Naive B cell (primary cell): ENCODE measurements at places on chromosomes 12 and 14.

- DNase-seq, result no peak
Measured at GRCh38 chr12:102757154-102757881, 159.7 kb downstream of the PAH start.

- no peak for DNase-seq
Measured at GRCh38 chr14:44029933-44030332, 477.1 kb downstream of the FSCB start.

DNA sequence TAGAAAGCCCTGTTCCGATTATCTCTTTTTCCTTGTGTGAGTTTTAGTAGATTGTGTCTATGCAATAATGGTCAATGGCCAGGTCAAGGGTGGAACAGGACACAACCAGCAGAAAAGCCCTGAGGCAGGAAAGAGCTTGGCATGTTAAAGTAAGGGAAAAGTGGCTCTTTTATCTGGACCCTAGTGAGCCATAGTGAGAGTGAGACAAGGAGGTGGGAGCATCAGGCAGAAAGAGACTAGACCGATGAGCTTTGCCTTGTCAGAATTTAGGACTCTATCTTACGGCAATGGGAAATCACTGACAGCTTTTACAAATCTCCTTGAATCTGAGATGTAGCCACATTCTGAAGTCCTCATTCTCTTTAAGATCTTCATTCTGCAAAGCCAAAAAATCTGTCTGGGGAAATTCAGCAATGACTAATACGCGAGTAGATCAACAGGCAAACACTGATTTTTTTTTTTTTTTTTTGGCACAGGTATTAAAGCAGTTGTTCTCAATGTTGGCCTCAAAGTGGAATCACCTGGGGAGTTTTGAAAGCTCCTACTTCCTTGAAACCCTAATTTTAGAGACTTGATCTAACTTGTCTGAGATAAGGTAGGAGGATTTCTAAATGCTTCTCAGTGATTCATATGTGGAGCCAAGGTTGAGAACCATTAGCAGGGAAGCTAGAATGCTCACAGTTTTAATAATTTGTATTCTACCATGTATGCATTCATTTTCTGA is 33.9 kb downstream of the TMEM19 start:
- DNase-seq, result no peak

DNA sequence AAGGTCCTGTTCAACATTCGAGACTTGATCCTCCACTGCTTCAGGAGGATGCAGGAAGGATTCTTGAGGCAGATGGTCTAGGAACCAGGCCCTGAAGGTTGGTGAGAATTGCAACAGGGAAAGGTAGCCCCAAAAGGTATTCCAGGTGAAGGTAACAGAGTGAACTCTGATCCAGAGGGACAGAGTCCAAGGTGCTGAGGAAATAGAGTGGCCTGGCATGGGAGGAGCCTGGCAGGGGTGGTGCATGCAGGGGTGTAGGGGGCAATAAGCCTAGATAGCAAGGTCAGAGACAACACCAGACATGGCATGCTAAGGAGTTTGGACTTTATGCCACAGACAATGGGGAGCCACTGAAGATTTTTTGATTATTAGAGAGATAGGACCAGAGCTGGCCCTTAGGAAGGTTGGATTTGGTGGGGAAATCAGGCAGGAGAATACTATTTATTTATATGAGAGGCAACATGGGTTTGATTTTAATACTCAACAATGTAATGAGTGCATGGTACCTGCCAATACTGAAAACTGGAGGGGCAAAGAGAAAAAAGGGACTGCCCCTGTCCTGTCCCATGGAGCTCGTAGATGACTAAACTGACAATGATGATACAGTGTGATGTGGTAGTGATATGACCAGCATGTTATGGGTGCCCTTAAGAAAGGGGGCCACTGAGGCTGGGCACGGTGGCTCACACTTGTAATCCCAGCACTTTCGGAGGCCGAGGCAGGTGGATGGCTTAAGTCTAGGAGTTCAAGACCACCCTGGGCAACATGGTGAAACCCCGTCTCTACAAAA is 50.5 kb upstream of the TMED10 start:
- no peak for DNase-seq

- DNase-seq, result no peak
Measured at GRCh38 chr12:66903782-66904396, 225.0 kb upstream of the GRIP1 start.

DNA sequence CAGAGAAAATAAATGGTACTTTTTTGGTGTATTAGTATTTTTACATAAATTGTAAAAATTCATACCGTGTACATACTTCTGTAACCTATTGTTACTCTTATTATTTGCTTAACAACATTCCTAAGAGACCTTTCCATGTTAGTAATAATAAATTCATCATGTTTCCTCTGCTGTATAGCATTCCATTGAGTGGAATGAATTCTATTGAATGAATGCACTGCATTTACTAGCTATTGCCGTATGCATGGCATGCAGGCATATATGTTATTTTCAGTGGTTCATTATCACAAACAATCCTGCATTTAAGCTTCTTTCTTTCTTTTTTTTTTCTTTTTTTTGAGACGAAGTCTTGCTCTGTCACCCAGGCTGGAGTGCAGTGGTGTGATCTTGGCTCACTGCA is 137.6 kb upstream of the TBX3 start:
- no peak for DNase-seq

- peak; percentile 22 for DNase-seq
Measured at GRCh38 chr14:30621354-30621939, 672 bp upstream of the SCFD1 start.

DNA sequence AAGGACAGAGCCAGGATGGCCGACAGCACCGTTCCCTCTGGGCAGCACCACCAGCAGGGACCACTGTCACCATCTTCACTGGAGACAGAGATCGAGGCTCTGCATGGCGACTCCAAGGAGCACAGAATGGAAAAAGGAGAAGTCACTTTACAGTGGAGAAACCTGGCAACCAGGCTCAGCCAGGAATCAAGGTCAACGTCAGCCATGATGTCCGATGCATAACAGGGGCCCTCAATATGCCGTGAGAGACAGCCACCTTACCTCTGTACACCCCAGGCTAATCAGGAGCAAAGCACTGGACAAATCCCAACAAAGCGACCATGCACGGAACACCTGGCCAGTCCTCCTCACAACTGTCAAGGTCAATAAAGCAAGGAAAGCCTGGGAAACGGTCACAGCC is 20.6 kb upstream of the SFSWAP start:
- no peak for DNase-seq

DNA sequence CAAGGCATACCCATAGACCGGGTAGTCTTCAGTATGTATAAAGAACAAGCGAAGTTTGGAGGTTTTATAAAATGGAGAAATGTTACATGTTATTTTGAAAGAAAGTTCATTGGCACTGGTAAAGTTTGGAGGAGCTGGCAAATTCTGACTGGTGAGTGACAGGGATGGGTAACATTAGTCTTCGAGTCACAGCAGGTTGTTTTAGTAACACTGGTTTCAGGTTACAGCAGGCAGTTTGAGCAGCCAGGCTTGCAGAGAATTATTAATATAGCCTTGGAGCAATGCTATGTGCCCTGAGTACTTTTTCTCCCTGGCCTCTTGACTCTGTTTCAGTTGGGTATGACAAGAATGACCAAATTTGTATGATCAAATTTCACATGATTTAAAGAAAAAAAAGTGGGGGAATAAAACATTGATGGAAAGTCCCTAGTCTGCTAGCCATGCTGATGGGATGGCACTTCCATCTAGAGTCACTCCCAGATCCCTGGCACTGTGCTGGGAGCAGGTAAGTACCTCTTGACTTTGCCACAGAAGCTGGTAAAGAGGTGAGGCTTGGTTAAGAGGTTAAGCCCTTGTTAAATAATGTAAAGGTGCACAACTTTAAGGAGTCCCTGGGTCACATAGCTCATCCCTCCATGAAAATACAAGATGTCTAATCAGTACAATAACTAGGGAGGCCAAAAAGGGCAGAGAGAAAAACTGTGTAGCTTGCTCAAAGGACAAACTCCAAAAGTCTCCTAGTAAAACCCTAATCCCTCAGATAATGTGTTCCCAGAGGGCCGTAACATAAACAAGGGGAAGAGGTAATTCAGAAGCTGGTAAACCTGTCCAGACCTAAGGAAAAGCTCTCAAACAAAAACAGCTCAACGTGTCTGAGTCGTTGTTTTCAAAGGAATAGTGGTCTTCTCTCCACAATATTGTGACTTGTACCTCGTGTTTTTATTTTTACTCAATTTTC is 12.7 kb upstream of the SVOP start:
- DNase-seq, result no peak

- DNase-seq, result no peak
Measured at GRCh38 chr12:15966426-15966825, 55.3 kb downstream of the DERA start.
